ENCODE measurements at places on chromosomes 6 and 20.

GRCh38 chr6:125255201-125255600 is 46.6 kb downstream of the HDDC2 start:
- no peak for DNase-seq

DNA sequence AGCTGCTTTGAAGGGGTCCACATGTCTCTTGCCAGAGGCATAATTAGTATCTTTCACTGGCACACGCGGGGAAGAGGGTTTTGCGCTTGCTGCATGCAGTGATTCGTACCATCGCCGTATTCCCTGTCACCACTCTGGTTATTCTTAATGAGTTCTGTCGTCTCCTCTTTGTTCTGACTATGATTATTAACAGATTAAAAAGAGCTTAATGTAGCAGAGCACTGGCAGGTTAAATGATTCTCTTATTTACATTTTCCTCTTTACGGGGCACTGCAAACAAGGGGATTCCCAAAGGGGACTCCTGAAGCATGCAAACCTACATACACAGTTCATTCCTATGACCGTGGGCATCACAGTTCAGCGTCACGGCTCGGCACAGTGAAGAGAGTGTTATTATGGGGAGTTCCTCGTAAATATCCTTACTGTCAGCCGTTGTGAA is 204.8 kb downstream of the DTNBP1 start:
- no peak for DNase-seq

DNA sequence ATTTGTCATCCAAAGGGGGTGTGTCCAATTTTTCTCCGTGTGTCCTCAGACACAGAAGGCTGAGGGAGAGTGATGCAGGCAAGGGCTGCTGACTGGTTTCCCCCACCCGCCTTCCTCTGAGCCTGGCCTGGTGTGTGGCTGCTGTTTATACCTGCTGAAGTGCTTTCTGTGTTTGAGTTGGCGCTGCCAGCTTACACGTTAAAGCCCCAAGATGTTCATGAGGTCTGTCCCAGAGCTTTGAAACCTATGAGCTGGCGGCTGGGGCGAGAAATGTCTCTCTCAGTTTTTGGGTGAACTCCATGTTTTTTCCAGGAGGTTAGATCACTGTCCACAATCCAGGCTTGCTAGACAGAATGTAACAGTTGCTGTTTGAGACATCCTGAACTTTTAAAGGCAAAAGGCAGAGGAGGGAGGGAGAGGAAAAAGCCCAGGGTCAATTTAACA is 69.0 kb upstream of the CCN2 start:
- no peak for DNase-seq

DNA sequence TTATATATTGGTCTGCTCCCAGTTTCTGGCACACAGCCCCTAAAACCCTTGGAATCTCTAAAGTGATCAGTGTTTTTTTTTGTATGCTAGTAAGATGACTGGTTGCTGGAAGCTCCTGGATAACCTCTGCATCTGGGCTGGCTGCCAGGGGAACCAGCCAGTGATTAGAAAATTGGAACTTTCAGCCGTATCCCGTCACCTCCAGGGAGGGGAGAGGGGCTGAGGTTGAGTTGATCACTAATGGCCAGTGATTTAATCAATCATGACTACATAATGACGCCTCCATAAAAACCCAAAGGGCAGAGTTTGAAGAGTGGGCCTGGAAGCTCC is 48.0 kb upstream of the NOP56 start:
- no peak for DNase-seq
